ENCODE measurements at places on chromosomes 11 and 22.

GRCh38 chr11:27926981-27927481 lies 180.9 kb downstream of the KIF18A start:
- DNase-seq = no peak

DNA sequence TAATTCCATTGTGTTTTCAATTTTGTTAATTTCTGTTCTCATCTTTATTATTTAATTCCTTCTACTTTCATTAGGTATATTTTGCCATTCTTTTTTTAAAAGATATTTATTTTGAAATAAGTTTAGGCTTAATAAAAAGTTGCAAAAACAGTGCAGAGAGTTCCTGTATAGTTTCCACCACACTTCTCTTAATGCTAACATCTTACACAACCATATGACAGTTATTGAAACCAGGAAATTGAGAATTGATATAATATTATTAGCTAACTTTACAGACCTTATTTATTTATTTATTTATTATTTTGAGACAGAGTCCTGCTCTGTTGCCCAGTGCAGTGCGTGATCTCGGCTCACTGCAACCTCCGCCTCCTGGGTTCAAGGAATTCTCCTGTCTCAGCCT lies 13.8 kb upstream of the SPDYC start:
- no peak for DNase-seq

GRCh38 chr11:120708511-120709183 lies 197.1 kb downstream of the GRIK4 start:
- no peak for DNase-seq

DNA sequence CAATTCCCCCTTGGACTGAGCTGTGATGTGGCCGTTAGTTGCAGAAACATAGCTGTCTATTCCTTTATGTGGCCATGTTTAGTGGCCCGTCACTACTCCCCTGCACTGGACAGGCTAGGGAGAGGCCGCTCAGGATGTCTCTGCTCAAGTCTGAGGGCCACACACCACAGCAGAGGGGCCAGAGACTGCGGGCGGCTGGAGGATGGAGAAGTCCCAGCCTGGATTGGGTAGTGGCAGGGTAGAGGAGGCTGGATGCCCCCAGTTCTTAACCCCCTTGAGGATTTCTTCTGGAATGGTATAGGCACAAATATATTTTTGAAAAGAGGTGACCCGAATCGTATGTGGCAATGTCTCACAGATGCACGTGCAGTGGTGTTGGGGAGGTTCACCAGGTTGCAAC lies 116.4 kb upstream of the B3GAT1 start:
- no peak for DNase-seq

DNA sequence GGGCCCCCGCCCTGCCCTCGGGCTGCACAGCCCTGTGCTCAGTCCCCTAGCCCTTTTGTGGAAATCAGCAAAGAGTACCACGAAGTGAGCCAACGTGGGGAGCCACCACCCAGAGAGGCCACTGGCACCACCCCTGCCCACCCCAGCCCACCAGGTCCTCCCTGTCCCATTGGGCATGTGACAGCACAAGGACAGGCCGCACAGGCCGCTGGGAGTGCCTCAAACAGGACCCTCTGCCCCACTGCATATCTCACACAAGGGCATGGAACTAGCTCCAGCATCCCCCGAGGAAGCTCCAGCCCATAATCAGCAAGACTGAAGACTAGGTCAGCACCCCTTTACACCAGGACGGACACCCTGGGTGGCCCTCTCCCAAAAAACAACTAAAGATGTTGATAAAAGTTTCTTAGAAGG lies 29.7 kb downstream of the GNB1L start:
- DNase-seq = no peak

DNA sequence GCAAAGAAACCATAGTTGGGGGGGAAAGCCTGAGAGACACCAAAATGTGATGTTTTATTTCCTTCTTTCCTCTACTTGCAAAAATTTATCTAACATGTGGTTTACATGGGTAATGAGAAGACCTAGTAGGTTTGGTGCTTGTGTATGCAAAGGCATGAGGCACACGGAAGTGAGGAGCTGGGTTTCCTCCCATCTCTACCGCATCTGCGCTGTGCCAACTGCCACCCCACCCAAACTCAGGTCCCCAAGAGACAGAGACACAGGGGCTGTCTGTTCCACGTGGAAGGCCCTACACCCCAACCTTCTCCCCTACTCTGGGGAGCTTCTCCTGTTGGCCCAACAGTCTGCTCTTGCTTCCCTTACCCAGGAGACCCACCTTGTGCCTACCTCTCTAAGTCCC lies 4.8 kb downstream of the RTL6 start:
- DNase-seq = no peak

DNA sequence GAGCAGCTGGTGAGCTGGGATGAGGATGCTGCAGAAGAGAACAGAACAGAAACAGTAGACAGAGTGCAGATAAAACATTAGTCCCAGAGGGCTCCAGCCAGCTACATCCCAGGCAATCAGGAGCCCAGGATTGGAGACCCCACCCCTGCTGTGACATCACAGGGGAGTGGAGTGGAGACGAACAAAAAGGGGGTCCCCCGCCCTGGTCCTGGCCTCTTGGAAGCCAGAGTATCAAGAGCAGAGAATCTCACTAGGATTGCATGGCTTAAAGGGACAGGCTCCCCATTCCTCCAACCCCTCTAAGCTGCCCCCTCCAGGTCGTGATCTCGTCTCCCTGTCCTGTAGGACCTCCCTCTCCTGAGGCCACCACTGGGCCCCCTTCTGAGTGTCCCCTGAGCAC lies at the start of gene P2RX3:
Gene P2RX3 (plus strand): TSS at position 211 of the 400 bp plus-strand sequence. CDS start 199 bp downstream, outside the sequence.
- no peak for DNase-seq

GRCh38 chr11:110217936-110218335 lies 78.5 kb downstream of the RDX start:
- DNase-seq = no peak

DNA sequence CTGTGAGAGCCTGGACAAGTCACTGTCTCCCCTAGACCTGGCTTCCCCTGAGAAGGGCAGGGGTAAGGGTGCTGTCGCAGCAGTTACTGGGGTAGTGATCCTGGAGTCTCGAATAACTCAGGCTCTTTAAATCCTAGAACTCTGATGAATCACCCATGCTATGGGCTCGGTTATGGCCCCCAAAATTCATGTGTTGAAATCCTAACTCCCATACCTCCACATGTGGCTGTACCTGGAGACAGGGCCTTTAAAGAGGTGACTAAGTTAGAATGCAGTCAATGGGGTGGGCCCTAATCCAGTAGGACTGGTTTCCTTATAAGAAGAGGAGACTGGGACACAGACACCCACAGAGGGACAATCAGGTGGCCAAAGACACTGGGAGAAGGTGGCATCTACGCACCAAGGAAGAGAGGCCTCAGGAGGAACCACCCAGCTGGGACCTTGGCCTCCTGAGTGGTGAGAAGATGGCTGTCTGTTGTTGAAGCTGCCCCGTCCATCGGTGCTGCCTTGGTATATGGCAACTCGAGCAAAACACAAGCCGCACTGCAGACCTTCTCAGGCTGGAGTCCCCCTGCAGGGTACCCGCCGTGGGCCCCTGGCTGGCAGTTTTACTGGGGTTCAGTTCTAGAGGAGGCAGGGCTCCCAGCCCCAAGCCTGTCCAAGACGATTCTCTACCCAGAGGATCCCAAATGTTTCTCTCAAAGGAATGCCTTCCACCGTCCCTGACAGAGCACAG lies 48.8 kb upstream of the SHISAL1 start:
- DNase-seq = no peak

GRCh38 chr22:38924347-38924952 lies 33.0 kb upstream of the APOBEC3A start:
- no peak for DNase-seq

DNA sequence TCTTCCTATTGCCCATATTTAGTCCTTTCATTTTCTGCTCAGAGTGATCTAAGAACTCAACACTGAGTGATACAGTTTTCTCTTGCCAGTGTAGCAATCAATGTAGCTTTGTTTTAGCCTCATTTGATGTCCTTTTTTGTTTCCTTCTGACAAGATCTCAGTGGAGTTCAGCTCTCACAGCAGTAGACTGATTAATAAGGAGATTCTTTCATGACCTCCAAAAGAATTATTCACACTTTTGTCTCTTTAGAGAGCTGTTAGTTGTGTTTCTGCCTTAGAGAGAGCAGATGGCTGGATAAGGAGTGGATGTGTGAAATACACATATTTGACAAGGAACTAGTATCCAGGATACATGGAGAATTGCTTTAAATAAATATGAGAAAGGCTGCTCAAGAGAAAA lies 6.6 kb upstream of the TMEM225 start:
- DNase-seq = no peak

GRCh38 chr11:131993246-131993645 lies 622.8 kb downstream of the NTM start:
- DNase-seq = no peak

- no peak for DNase-seq
Observed at GRCh38 chr22:38462960-38463784, 4.7 kb upstream of the KDELR3 start.

- no peak for DNase-seq
Observed at GRCh38 chr11:47617417-47617809, 23.2 kb upstream of the C1QTNF4 start.

GRCh38 chr22:24592058-24592850 lies 619 bp downstream of the LRRC75B start:
- DNase-seq = peak; percentile 31

DNA sequence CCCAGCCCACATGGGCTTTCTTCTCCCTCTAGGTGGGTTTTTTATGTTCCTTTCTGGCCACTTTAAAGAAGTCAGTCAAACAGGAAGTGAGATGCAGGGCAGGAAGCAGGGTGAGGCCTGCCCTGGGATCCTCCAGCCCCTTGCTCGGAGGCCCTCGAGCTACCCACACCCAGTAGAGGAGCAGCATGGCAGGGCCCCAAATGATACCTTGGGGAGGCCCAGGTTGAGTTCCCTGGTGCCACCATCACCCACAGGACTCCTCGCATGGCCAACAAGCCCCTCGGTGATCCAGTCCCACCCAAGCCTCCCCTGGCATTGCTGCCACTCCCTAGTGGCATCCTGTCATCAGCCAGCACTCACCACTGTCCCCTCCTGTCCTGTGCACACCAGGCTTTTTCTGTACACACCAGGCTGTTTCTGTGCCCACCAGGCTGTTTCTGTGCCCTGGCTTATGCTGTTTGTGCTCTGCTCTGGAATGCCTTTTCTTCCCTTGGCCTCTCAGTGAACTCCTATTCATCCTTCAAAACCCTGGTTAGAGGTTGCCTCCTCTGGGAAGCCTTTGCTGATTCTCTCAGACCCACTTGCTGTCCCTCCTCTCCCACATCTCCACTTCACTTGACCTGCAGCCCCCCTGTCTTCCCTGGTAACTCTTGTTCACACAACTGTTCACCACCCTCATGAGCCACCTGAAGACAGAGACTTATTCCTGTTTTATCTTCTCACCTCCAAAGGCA lies 3.1 kb upstream of the PTGDR2 start:
- DNase-seq = no peak

DNA sequence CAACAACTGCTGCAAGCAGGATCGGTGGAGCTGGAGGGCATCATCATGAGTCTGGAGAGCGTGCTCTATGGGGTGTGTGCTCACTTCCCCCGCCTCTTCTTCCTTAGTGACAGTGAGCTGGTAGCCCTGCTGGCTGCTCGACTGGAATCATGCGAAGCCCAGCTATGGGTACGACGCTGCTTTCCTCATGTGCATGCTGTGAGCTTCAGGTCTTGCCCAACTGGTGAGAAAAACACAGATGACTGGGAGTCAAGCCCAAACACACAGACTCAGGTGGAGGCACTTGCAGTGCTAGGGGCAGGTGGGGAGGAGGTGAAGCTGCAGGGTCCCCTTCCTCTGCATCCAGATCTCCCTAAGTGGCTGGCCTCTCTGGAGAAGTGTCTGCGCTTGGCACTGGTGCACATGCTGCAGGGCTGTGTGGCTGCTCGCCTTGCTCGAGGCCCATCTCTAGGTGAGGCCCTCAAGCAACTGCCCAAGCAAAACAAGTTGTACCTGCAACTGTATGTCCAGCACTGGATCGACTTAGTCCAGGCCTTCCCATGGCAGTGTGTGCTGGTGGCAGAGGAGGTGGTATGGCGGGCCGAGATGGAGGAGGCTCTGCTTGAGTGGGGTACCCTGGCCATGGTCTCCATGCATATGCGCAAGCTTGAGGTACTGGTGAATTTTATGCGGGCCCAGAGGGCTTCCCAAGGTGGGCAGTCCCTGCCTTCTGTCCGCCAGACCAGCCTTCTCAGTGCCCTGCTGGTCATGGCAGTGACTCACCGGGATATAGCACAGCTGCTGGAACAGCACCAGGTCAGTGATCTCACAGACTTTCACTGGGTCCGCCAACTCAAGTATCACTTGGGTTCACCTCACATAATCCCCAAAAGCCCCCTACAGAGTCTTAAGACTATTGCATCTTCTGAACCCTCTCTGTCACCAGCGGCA lies 48.1 kb downstream of the DNHD1 start:
- DNase-seq = no peak

- DNase-seq = no peak
Observed at GRCh38 chr22:39482768-39483167, 19.3 kb upstream of the MIEF1 start.

GRCh38 chr11:3370311-3370870 lies 8.6 kb downstream of the ZNF195 start:
- no peak for DNase-seq

DNA sequence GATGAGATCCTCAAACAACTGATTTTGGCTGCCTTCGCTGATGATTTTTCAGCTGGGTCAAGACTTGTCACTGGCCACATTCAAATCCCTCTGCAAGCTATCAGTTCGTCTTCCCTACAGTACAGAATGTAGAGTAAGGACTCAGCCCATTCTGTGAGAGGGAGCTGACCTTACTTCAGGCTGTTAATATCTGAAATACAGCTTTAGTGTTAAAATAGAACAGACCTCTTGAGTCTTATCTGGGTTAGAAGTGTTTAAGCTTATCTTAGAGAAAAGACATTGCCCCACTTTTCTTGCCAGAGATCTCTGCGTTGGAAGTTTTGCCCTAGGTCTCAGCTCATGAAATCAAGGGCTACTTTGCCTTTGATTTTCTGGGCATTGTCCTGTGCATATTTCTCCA lies 383.4 kb upstream of the LARGE1 start:
- DNase-seq = no peak

DNA sequence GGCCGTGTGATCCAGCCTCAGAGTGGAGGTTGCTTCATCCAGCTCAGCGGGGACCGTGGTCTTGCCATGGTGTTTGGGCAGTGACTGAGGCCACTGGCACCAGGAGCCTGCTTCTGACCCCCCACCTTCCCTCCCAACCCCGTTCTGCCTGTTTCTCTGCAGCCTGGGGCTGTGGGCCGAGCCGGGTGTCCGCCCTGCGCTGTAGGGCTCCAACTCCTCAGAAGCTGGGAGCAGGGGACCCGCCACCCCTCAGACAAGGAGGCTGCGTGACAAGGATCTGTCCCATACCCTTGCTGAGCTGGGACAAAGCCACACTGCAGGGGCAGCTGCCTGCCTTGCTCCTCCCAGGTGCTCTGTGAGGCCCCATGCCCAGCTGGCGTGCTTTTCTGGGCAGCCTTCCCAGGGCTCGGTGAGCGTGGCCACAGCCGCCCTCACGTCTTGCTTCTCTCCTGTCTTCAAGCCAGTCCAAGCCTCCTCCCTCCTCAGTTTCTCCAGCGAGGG lies 11.7 kb upstream of the ARFGAP3 start:
- no peak for DNase-seq

DNA sequence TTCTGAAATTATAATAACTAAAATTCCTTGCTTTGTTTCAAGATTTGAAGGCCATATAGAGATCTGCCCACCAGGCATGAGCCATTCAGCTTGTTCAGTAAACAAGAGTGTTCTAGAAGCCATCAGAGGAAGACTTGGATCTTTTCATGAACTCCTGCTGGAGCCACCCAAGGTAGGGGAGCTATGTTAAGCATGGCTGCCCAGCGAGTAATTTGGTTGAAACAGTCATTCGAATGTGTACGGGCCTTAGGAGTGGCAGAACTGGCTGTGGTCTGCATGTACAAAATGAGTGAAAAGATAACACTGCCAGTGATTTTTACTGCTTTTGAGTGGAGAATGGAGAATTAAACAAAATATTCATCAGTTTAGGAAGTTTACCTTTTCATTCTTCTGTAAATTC lies 103.7 kb downstream of the PPP6R3 start:
- no peak for DNase-seq

GRCh38 chr11:95299078-95299679 lies 68.2 kb upstream of the SESN3 start:
- DNase-seq = no peak
